ENCODE measurements at places on chromosomes 11 and 22. TPM values are rescaled to one million over a fixed set of nuclear protein-coding genes. Genes with fewer than 3 reads are reported as not detected.

Gene FCHSD2
- total RNA-seq = 40.4 TPM

Gene OR10D3
- not detected for total RNA-seq

Gene IFTAP
- total RNA-seq = 37.7 TPM

Gene NAA40
- 20.9 TPM for total RNA-seq

Gene DTX4
- 1.7 TPM for total RNA-seq

Gene APOA1
- total RNA-seq = 8.4 TPM

Gene MUC15
- not detected for total RNA-seq

DNA sequence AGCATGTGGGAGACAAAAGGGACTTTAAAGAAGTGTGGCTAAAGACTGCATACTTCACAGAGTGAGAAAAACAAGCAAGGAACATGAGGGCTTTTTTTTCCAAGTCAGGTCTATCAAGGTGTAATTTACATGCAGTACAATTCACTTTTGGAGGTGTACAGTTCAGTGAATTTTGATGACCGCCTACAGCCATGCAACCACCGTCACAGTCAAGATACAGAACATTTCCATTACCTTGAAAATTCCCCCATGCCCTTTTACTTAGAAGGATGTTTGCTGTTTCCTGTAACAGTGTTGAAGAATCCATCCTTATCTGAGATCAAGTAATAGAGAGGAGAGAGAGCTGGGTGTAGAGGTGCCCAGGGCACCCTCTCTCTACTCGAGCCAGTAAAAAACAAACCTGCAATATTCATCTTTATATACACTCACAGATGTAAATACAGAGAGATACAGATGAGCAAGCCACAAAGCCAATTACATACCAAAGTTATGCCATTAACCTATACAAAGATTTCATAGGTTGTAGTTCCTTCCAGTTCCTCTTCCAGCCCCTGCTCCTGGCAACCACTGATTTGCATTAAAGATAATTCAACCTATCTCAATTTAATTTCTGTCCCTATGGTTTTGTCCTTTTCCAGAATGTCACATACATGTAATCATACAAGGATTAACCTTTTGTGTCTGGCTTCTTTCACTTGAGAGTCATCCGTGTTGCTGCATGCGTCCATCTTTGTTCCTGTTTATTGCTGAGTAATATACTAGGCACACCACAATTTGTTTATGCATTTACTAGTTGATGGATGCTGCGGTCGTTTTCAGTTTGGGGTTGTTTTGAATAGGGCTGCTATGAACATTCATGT is 35.0 kb upstream of the RASD2 start:
- no peak for DNase-seq

GRCh38 chr22:49585461-49586243 is 242.0 kb downstream of the BRD1 start:
- DNase-seq = no peak

DNA sequence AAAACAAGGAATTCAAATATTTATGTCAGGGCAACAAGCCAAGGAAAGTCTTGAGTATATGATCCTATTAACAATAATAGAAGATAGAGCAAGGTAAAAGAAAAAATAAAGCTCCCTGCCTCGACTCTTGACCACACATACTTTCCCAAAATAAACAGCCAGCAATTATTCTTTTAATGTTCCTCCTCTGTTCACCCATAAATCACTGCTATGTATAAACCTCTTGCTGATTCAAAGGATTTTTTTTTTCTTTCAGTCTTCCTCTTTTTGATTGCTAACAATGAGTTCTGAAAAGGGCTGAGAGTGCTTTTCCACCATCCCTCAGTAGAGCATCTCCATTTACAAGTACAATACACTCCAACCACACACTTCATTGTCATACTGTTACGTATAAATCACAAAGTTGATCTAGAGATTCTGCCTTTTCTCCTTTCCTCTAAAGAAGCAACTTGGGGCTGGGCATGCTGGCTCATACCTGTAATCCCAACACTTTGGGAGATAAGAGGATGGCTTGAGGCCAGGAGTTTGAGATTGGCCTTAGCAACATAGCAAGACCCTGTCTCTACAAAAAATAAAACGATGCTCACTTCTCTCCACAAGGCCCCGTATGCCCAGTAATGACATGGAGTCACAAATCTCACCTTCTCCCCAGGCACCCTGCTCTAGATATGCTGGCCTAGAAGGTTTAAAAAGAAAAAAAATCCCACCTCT is 24.0 kb downstream of the RAB30 start:
- DNase-seq = no peak

- no peak for DNase-seq
Observed at GRCh38 chr11:94762208-94762607, 5.9 kb upstream of the AMOTL1 start.

- DNase-seq = no peak
Observed at GRCh38 chr22:36528341-36528740, 625 bp downstream of the EIF3D start.

DNA sequence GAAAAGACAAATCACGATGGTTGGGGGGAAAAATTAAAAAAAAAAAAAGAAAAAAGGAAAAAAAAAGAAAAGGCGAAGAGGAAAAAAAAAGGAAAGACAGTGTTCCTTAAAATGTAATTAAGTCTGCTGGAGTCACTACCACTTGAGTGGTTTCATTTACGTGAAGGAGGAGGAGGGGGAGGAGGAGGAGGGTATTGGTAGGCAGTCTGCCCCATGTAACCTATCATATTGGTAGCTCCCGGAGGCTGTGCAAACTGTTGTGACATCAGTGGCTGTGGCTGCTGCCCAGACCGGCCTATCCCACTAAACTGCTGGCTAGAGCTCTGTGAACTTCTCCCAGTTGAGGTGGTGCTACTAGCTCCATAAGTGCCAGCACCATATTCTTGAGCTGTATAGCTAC is 17.9 kb downstream of the KDELR3 start:
- no peak for DNase-seq

DNA sequence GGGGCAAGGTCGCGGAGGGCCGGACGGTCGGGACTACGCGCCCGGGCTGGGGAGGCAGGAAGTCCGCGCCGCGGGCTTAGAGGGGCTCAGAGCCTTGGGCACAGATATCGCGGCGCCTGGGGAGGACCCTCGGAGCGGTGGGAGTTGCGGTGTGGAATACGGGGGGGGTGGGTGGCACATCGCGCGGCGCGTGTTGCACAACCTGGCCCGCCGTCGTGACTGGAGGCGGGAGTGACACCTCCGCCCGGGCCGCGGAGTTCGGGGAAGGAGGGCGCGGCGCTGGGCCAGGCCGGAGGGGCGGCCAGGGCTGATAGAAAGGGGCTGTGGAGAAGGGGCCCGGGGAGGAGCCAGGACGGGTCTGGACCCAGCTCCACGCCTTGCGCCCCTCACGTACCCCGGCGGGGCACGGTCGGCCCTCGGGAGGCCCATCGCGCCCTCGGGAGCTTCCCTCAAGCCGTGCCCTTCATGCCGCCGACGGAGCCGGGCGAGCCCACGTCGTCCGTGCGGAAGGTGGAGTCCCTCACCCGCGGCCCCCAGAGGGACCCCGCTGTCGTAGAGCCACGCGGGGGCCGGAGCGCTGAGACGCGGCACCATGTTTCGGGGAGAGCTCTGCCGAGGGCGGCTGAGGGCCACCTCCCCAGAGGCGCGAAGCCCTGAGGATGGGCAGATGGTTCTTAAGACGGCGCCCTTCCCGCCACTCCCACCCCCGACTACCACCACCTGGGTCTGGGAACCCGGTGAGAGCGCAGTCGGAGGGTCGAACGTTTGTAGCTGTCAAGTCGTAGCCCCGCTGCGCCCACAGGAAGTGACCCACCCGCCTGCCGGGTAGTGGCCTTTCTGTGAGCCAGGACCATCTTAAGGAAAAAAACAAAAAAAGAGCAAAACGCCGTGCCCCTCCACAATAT is 729 bp downstream of the IL17RA start:
- DNase-seq = peak; percentile 75

GRCh38 chr22:21939461-21939913 is 13.2 kb downstream of the PPM1F start:
- peak; percentile 54 for DNase-seq

GRCh38 chr11:79940165-79940564 is 499.3 kb upstream of the TENM4 start:
- no peak for DNase-seq

GRCh38 chr22:47623763-47624148 is 861.3 kb downstream of the TBC1D22A start:
- no peak for DNase-seq

- DNase-seq = no peak
Observed at GRCh38 chr11:27150098-27150497, 109.5 kb downstream of the BBOX1 start.

- no peak for DNase-seq
Observed at GRCh38 chr11:86623736-86624135, 48.7 kb downstream of the ME3 start.

- DNase-seq = no peak
Observed at GRCh38 chr22:22343581-22344296, 99.2 kb downstream of the VPREB1 start.

GRCh38 chr11:75241906-75242644 is 1.5 kb downstream of the TPBGL start:
- no peak for DNase-seq

- DNase-seq = no peak
Observed at GRCh38 chr11:105144887-105145286, 5.3 kb upstream of the CARD18 start.

- DNase-seq = no peak
Observed at GRCh38 chr11:85737738-85738137, 51.7 kb upstream of the CCDC89 start.

DNA sequence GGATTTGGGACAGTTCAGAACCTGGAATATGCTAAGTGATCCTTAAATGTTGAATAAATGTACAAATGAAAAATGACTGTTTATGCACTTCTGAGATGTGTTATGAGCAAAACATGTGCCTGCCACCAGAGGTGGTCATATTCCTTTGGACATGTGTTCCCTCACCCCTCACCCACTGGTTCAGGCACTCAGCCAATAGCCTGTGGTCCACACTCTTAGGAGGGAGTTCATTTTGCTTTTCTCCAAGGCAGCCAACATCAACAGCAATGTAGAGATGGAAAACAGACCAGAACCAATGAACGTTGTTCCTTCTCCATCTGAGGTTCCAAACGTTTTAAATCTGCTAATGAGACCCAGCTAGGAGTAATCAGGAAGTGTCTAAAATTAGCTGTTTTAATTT is 44.0 kb downstream of the RPUSD4 start:
- no peak for DNase-seq

- no peak for DNase-seq
Observed at GRCh38 chr11:45655012-45655283, 10.5 kb downstream of the CHST1 start.

DNA sequence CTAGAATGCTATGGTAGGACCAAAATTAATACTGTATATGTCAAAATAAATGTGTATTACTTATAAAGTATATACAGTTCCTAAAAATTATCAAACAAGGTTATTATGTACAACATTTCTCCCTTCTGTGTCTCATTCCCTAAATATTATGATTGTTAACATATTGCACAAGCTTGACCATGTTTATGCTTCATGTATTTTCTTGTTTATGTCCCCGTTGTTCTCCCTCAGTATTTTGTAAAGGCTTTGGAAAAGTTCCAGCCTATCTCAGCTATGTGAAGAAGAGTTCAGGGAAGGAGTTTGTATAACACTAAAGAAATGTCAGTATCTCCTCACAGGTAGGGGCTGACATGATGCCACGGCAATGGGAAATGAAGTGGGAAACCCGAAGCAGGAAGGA is 19.6 kb downstream of the ADM start:
- no peak for DNase-seq

GRCh38 chr11:64792482-64792881 is 10.5 kb downstream of the MAP4K2 start:
- DNase-seq = no peak

DNA sequence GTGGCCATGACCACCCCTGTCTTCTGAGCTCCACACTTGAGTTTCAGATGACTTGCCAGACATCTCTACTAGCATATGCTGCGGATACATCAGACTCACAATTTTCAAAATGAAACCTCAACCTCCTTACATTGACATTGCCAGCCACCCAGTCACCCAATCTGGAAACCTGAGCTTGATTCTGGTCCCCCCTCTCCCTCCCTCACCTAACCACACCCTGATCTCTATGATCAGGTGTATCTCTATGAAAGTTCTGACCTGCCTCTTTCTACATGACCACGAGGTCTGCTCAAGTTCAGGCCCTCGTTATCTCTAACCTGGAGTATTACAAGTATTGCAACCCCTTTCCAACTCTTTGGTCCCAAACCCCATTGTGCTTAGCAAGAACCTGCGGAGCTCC is 254.1 kb downstream of the KIRREL3 start:
- DNase-seq = no peak

GRCh38 chr22:30301995-30302809 is 12.9 kb upstream of the CASTOR1 start:
- peak; percentile 70 for DNase-seq

- DNase-seq = no peak
Observed at GRCh38 chr11:70064726-70065317, 13.3 kb upstream of the ANO1 start.

GRCh38 chr11:86152901-86153300 is 84.0 kb upstream of the PICALM start:
- DNase-seq = no peak
